Activated CD4-positive, alpha-beta T cell treated with anti-CD3 and anti-CD28 coated beads for 24 hours (primary cell): ENCODE measurements at places on chromosomes 1 and 21.

DNA sequence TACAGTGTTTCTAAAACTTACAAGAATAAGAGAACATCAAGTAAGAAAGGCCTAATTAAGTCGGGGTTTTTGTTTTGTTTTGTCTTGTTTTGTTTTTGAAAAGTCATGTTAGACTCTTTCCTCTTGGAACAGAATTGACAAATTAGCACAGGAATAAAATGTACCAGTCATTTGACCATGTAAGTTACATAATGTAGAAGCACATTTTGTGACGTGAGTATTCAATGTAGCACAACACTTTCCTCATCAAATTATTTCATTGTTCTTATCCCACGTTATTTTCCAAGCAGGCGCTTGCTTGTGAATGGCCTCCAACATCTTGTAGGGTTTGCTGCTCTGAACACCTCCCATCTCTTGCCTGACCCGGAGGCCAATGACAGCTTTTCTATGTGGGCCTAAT is 34.7 kb upstream of the DNASE2B start:
- DNase-seq: no peak

DNA sequence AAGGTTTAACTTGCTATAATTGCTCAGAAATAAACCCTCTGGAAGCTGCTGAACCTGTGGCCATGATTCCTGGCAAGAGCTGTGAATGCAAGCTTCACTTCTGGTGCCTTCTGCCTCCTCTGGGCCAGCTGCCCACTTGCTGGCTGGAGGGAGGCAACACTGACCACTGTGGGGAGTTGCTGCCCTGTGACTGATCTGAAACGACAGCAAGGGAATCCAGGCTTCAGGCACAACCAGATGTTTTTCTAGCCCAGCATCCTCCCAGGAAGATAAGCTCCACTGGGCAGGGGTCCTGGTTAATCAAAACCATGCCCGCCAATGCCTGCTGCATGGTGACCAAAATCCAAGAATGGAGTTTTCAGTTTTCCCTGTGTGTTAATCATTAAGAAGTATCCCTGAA is 180.0 kb upstream of the HMGB4 start:
- DNase-seq: no peak

DNA sequence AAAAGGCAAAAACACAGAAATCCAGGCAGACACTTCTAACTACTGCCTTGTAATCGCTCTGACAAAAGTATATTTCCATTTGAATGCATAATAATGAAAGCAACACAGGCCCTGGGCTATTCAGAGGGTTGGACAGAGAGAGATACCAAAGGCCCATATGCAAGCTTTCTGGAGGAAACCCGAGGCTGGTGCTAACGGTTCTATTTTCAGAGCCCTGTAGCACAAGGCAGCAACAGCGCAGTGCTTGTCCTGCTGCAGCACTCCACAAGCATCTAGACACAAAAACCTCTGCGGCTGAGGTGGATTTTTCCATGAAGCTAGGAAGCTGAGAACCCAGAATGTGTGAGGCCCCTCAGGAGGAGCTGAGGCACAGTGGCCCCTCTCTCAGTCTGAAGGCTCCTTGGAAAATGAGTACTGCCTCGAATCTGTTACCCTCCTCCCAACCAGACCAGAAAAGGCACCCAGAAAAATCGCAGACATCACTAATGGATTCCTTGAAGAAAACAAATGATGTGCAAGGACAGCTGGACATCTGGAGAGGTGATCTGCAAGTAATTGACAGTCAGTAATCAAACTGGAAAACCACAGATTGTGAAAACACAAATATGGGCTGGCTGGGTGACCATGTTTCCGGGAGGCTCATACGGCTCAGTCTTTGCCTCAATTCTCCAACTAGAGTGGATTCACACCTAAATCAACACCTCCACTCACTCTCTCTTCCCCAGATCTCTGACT is 54.0 kb downstream of the COLGALT2 start:
- no peak for DNase-seq

- DNase-seq: no peak
These were observed 769 bp downstream of the GPSM2 start for GRCh38 chr1:108877348-108878159.

- peak; percentile 23 for DNase-seq
These were observed 12.1 kb downstream of the SFPQ start for GRCh38 chr1:35180776-35181374.

DNA sequence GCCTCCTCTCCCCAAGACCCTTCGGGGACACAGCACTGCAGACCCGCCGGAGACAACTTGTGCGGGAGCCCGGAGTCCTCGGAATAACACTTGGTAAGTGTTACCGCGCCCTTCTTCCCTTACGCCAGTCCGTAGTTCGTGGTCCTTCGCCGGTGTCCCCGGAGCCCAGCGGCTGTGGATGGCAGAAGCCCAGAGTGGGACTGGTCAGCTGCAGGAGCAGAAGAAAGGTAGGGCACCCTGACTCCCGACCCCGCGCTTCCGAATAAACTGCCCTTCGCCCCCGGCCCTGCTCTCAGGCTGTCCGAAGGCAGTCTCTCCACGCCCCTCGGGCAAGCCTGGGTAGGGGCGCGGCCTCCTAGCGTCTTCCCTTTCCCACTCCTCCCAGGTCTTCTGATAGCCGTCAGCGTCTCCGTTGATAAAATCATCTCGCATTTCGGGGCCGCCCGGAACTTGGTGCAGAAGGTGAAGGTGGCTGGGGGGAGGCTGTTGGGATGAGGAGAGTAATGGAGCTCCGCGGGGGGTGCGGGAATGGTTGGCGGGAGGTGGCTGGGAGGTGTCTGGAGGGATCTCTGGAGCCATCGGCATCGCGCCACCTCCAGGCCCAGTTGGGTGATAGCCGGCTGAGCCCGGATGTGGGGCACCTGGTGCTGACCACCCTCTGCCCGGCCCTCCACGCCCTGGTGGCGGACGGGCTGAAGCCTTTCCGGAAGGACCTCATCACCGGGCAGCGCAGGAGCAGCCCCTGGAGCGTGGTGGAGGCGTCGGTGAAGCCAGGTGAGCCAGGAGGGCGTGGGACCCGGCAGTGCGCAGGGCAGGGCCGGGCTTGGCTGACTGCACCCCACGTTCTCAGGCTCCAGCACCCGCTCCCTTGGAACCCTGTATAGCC is 4.3 kb downstream of the RUSC1 start:
- no peak for DNase-seq

DNA sequence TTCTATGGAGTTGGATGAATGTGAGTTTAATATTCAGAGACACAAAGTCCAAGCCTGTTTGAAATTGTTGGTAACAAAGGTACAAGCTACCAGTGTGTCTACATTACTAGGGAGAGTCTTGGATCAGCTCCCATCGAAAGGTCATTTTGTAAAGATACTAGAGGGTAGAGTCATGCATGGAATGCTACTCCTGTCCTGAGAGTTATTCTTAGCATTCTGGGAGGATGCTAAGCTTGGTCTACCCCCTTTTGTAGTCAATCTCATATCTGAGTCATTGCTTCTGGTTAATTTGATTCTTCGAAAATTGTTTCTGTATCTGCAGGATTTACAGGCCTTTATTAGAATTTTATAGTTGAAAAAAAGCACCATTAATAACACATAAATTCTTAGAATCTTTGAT is 240.2 kb downstream of the ST6GALNAC3 start:
- DNase-seq: no peak

DNA sequence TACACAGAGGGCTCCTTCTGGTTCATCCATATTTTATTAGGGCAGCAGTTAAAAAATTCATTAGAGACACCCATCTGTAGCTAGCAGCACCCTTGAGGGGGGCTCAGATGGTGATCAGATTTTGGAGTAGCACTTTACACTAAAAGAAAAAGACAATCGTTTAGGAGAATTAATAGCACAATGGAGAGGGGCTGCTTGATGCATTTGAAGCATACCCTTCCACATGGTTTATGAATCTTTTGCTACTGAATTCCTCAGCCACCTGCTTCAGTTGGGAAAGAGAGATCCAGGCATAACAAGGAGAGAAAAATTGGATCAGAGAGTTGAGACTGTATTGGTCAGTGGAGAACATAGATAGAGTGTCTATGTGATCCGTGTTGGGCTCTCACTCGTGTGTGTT is 54.4 kb downstream of the DISC1 start:
- no peak for DNase-seq

DNA sequence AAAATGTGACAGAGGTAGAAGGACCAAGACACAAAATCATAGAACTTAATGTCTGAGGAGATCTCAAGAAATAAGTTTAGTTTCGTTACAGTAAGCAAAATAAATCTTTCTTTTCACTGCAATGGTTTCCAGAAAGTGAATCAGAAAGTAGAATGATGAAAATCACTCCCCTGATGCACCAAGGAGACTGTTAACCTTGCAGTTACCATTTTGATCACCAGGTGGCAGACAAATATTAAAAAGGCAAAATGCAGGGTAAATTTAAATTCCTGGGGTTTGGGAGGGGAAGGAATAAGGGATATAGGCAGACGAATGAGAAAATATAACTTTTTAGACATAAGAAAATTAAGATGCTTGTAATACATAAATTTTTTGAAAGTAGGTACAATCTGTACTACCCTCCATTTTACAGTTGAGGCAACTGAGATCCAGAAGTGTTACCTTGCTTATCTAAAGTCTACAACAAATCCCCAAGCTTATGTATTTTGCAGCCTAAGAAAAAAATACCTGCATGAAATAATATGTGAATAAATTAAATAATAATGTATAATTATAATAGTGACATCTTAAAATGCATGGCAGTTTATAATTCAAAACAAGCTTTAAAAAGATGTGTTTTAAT is 253.2 kb downstream of the CRB1 start:
- DNase-seq: peak; percentile 10

- peak; percentile 19 for DNase-seq
These were observed 8.9 kb upstream of the LEMD1 start for GRCh38 chr1:205430696-205431305.

GRCh38 chr1:226722901-226723656 is 16.0 kb downstream of the ITPKB start:
- no peak for DNase-seq

DNA sequence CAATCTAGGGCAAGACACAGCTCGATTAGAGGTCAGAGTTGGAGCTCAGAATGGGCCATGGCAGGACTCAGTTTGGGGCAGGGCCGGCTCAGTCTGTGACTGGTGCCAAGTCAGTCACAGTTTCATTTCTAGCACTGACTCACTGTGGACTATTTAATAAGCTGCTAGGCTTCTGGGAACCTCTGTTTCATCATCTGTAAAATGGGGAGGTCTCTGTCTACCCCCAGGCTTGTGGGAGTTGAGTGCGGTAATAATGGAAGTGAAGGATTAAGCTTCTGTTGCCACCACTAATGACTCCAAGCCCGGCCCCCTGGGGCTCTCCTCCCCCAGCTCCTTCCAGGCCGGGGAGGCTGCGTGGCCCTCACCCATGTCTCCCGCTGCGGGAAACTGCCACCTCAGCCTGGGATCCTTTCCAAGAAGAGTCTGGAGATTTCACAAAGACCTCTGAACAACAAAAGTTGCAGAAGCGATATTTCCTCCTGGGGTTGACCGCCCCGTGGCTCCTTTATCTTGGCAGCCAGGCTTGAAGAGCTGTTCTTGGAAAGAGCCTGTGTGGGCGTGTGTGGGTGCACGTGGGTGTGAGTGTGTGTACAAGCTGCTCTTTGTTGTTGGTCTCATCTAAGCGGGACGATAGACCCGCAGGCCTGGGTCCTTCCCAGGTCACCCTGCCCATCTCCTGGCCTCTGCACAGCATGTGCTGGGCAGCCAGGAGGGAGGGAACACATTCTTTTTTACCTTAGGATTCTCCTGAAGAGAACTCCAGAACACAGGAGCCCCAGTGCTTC is 29.1 kb downstream of the KNCN start:
- no peak for DNase-seq

DNA sequence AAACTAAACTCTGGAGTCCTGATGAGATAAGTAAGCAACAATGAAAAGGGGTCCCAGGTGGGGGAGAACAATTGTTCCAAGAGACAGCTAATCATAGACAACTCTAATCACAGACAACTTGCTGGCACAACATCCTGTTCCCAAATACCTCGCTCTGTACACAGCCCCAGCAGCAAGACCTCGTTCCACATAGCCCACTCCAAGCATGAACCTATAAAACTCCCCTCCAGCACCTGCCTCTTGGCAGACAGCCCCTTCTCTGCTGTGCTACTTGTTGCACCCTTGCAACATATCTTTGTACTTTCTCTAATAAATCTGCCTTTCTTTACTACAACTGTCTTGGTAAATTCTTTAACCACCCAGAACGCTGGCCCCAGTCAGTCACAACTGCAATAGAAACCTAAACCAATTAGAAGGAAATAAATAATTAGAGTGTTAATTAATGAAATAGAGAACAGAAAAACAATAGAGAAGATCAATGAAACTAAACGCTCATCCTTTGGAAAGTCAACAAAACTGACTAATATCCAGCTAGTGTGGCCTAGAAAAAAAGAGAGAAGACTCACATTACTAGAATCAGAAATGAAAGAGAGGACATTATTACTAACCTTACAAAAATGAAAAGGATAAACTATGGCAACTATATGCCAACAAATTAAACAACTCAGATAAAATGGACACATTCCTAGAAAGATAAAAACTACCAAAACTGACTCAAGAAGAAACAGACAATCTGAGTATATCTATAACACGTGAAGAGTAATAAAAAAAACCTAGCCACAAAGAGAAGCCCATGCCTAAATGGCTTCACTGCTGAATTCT is 36.1 kb downstream of the LRRC40 start:
- DNase-seq: no peak

GRCh38 chr1:228507961-228508652 is 20.9 kb downstream of the RNF187 start:
- DNase-seq: no peak

DNA sequence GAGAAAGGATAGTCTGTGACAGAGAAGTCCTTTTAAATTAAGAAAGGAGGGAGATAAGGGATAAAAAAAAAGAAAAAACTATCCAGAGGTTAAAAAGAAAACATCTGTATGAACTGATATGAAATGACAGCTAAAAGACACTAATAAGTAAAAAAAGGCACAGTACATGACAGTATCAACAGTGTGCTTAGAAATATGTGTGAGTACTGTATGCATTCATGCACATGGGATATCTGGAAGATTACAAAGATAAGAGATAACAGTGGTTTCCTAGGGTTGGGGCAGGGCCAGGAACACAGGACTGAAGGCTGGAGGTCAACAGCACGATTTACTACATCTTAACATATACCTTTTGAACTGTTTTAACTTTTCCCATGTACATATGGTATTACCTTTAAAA is 13.3 kb downstream of the PTP4A2 start:
- DNase-seq: no peak

DNA sequence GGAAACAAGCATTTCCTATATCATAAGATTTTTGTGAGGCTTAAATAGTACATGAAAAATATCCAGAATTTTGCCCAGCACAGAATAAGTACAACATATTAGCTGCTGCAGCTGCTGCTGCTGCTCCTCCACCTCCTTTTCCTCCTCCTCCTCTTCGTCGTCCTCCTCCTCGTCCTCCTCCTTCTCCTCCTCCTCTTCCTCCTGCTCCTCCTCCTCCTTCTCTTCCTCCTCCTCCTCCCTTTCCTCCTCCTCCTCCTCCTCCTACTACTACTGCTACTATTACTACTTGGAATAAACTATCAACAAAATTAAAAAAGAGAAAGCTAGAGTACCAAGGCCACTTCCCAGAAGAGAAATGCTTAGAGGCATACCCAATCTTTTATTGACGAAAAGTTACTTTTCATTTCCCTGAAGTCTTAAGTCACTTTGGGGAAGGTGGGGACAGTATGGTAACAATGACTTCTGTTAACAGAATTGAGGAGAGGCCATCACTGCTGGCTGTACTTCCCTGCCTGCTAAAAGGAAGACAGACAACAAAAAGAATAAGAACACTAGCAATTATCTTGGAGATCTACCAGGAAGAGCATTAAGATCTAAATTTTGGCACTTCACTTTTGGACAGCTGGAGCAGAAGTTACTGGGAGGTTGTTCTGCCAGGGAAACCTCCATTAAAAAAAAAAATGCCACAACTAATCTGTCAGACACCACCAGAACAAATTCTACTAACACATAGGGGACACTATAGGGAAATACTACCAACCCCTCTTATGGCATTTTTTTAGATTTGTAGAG is 7.1 kb downstream of the DENND1B start:
- DNase-seq: no peak
